ENCODE measurements at places on chromosomes 3 and 15.

GRCh38 chr15:97144377-97144711, 813.8 kb downstream of the NR2F2 start:
- DNase-seq: no peak

DNA sequence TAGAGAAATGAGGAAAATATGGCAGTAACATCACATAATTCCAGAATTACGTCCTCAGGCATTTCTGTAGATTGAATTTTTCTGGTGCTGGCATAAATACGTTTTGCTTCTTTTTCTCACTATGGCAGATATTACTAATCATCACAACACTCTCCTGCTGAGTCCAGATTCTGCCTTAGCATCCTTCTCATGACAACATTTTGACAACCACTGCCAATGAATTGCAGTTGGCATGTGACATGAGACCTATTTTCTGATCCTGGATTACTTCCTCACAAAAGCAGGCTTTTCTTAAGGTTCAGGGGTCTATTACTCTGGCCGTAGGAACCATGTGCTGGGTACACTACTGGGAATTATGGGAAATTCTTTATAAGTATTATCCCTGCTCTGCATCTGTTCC, 22.5 kb upstream of the ARL6 start:
- no peak for DNase-seq

DNA sequence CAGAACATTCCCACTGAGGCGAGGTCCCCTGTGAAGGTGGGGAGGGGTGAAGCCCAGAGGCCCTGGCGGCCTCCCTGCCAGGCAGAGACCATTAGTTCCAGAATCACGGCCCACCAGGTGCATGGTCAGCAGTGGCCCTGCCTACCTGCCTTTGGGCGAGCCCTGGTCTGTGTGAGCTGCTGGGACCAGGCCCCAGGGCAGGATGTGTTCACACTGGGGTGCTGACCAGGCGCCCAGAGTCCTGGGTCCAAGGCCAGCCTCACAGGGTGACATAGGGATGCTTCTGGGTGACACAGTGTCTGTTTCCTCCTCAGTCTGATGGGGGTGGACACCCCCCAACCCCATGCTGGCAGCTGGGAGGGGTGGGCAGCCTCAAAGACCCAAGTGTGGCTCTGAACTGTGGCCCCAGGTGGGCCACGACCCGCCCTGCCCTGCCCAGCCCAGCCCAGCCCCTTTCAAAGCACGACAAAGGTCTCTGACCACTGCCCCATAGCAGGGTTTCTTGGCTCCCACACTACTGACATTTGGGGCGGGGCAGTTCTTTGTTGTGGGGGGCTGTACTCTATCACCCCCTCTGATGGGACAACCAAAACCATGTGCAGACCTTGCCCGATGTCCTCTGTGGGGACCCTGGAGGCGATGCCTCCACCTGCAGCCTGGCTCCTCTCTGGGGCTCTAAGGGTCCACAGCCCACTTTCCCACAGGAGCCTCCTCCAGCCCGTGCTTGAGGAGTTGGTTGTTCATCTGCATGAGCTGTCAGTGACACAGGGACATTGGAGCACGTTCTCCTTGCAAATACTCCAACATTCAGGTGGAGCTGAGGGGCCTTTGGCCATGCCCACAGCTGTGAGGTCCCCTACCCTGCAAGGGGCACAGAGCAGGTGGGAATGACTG, 44.8 kb upstream of the SLC41A3 start:
- DNase-seq: no peak

DNA sequence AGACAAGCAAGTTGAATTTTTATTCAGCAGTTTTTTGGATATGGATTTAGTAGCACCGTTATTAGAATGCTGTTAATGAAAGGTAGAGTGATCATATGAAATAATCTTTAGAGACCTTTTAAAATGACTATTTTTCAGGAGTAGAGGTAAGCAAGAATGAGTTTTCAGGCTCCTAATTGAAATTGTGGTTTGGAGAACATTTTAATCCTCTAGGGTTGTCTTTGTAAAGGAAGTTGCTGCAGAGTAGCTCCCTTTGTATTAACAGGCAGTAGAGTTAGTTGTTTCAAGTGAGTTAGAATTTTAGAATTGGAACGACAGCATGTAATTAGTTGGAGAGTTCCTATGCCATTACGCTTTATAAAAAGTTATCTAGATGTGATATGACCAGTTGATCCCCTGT, 27.2 kb upstream of the EDEM1 start:
- DNase-seq: no peak

DNA sequence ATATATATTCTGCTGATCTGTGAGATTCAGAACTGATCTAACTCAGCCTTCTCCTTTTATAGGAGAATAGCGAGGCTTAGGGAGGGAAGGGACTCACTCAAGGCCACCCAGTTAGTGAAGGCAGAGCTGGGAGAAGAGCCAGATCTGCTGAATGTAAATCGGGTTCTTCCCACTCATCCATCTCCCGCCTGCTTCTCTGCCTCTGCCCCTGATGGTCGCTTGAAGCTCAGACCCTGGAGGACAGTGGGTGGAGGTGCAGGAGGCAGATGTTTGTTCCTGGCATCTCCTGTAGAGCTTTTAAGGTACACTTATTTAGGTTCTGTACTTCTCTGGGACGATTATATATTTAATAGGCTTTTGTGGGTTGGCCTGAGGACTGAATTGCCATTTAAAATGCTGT, 4.3 kb downstream of the PDIA5 start:
- no peak for DNase-seq

DNA sequence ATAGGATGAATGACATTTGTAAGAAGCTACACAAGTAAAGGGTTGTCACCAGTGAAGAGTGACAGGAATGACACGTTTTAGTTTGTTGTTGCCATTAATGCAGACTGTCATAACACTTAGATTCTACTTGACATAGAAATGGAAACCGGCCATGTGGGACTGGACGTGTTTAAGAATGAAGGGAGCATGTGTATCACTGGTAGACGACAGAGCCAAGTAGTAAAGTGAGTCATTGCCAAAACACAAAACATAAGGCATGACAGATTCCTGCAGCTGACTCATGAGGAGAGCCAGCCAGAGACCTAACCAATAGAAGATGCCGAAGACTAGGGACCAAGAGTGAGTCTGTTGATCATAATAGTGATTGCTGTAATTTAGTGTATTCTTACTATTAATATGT, 106.2 kb upstream of the PLAAT1 start:
- DNase-seq: no peak

DNA sequence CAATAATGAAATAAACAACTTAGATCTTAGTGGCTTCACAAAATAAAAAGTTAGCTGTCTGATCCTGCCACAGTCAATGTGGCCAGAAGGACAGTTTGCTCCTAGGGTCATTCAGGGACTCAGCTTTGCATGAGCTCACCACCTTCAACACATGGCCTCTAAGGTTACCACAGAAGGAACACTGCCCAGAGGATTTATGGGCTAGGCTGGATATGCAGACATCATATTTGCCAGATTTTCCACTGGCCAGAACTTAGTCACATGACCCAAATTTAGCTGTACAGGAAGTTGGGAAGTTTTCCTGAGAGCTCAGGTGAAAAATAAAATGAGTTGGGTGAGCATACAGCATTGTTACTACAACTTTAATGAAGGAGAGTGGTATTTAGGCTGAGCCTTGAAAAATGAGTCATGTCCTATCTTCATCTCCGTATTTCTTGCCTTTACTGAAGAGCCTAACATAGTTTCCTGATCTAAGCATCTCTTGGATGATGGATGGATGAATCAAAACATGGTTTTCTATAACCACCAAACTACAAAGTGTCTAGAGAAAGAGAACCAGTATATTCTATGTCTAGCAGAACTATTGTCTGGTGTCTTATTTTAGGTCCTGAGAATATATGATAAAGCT, 54.9 kb upstream of the TMEM108 start:
- no peak for DNase-seq

DNA sequence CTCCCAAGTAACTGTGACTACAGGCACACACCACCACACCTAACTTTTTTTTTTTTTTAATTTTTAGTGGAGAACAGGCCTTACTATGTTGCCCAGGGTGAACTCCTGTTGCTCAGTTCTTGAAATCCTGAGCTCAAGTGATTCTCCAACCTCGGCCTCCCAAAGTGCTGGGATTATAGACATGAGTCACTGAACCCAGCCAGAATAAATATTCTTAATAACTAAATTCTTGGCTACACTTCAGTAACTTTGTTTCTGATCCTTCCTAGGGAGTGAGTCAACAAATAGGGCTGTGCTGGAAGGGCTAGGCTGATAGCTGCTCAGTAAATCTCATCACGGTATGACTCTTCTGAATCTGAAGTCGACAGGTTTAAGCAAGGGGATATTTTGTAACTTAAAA, 56.6 kb downstream of the P3H2 start:
- no peak for DNase-seq

- DNase-seq: no peak
These were observed 166.0 kb downstream of the ARRDC4 start for GRCh38 chr15:98126326-98127085.

DNA sequence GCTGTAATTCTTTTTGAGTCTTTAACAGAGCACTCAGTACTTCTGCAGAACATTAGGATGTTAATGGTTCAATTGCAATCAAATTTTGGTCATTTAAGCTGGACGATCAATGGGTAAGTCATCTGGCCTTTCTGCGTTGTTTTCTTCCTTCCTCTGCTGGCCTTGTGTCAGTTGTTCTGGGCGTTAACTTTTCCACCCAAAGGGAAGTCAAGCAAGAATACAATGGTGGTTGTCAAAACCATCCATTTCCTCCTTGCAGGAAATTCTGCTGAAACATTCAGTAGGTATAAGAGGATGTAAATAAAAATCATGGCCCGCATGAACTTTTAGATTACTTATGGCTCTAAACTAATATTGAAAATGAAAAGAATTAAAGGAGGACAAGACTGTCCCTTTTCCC, 584.0 kb downstream of the GRM7 start:
- DNase-seq: no peak

DNA sequence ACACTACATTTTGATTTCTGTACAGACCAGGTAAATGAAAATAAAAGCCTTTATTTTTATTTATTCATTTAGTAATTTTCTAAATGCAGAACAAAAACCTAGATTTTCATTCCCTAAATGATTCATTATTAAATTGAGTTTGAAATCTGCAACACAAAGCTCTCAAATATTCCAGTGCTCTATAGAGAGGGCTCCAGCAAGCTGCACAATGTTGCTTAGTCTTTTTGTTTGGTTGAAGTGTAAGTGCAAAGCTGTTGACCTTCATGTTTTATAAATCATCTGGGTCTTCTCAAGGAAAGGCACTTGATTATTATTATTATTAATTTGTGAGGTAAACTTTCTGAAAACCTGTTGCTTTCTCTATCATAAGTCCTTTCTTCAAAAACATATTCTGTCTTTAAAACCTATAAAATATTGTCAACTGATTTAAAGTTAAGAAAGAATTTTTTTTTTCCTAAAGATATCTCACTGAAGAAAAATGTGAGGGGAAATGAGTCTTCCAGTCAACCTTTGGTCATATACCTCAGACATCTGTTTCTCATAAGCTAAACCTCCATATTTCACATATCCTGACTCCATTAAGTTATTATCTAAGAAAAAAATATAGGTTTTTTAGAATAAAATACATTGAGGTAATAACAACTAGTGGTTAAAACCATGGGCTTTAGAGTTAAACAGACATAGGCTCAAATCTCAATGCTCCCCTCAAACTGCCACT, 100.7 kb downstream of the ZIC4 start:
- DNase-seq: no peak

DNA sequence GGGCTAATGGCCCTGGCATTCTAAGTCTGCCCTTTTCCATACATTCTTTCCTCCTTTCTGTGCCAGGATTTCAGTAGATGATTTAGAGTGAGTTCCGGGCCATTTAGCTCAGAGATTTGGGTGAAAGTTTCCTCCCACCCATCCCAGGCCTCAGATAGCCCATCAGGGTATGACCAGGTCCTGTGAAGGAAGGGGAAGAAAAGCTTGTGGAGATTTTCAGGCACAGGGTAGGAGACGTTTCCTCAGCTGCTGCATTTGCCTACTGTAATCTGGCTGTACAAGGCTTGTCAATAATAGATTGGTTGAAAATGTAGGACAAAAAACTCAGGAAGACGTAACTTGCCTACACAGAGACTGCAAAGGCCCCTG, 63.2 kb upstream of the BCL6 start:
- DNase-seq: no peak

DNA sequence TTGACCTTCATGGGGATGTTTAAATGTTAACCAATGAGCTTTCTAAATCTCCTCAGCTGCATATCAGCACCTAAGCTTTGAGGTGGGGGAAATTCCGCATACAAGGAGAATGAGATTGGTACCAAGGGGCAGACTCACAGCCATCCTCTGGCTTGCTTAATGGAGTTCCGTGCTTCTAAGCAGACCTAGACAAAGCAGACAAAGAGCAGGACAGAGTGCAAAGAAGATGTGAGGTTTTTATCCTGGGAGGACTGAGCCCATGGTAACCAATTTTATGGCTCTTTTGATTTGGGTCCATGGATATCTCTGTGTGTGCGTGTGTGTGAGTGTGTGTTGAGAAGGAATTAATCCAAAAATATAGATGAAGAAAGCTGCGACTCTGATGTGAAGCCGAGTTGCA, 7.5 kb downstream of the TAFA4 start:
- DNase-seq: no peak

DNA sequence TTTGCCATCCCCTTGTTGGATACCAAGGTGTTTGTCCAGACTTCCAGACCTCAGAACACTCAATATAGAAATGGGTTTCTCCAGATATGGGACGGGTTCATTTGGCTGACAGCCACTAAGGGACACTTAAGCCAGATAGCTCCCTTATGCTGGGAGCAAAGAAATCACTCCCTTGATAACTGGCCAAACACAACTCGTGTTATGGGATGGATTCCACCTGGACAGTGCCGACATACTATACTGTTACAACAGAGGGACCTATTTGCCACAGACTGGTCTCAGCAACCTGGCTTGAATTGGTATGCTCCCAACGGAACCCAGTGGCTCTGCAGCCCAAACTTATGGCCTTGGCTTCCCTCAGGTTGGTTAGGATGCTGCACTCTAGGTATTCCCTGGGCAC, 114.0 kb upstream of the PLCL2 start:
- DNase-seq: no peak

DNA sequence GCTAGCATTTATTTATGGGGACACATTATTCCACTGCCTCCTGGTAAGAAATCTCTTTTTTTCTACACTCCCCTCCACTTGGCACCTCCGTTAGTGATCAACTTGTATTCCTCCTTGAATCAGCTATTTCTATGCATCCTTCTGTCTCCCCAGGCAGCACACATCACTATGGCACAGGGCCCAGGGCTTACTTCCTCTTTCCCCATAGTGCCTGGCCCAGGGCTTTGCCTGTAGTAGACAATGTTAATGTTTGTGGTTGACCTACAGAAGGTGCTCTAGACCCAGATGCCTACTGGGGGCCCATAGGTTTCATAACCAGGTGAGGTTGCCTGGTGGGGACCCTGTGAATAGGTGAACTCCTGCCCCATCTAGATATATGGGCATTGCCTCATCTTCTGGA, 44.9 kb downstream of the EPHB1 start:
- DNase-seq: no peak

- DNase-seq: no peak
These were observed 407.9 kb upstream of the GRM7 start for GRCh38 chr3:6452974-6453373.

DNA sequence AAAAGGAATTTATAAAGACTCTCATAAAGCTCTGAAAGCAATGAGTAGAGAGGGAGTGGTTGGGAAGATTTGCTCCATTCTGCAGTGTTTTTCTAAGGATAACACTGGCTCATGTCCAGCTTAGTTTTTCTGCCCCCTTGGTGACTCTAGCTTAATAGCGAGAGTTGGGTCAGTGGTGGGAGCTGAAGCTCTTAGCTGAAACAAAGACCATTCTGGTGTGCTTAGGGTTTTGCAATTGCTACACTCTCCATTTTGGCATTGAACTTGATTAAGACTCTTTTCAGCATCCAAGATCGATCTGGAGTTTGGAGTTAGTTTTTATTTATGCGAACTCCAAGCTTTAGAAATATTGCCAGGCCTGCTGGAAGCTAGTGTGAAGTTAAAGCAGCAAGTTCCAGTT, 98.0 kb downstream of the ATG7 start:
- DNase-seq: no peak

Measured in activated CD8-positive, alpha-beta memory T cell treated with anti-CD3 and anti-CD28 coated beads for 1 hour (primary cell).